Foreskin keratinocyte (primary cell): ENCODE measurements at places on chromosomes 11 and 22. TPM values are rescaled to one million over a fixed set of nuclear protein-coding genes. Genes with fewer than 3 reads are reported as not detected.

Gene ZNF215
- 6.8 and 7.5 TPM in 2 replicates for total RNA-seq

Gene HBE1
- total RNA-seq, result not detected in 2 replicates

Gene MMP8
- total RNA-seq, result not detected in 2 replicates

Gene SCN3B
- 0.04 TPM in 1 of 2 replicates, not detected in the other for total RNA-seq

DNA sequence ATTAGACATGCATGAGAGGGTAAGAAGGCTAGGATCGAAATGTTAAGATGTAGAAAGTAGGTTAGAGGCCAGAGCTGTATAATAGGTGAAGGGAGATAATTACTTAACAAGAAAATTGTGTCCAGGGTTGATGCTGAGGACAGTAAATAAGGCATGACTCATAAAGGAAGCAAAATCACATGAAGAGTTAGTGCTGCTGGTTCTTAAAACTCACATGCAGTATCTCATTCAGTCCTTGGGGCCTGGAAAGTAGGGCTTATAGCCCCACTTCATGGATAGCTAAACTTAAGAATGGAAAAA lies 130.2 kb downstream of the NCAM1 start:
- no peak for DNase-seq

- DNase-seq, result no peak
Measured at GRCh38 chr22:29886596-29886995, 3.6 kb downstream of the MTMR3 start.

GRCh38 chr11:22725079-22725478 lies 58.7 kb downstream of the GAS2 start:
- DNase-seq, result no peak

GRCh38 chr11:40130427-40130826 lies 1329.0 kb downstream of the LRRC4C start:
- no peak for DNase-seq

DNA sequence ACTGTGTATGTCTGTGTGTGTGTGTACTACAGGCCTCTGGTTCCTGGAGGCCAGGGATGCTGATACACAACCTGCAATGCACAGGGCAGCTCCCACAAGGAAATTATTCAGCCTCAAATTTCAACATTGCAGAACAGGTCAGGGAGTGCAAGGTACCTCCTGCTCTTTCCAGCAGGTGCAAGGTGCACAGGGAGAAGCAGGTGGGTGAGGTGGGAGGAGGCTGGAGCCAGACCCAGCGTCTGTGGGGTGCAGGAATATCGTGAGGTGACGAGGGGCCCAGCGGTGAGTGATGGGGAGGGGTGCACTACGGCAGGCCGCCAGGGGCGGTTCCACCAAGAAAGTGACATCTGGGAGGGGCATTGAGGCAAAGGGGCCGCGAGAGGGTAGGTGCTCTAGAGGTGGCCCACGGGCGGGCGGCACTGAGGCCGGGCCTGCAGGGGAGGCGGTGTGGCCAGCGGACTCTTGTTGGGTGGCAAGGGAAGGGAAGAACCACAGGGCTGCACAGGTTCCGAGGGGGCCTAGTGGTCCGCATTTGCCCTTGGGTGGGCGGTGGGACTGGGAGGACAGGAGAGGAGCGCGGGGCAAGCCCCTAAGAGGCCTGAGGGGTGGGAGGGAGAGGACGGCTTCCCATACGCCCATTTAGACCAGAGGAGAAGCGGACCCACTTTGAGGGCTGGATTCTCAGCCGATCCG lies 21.6 kb downstream of the DGCR6L start:
- no peak for DNase-seq

- no peak for DNase-seq
Measured at GRCh38 chr11:58958500-58958899, 19.2 kb downstream of the GLYATL1 start.

DNA sequence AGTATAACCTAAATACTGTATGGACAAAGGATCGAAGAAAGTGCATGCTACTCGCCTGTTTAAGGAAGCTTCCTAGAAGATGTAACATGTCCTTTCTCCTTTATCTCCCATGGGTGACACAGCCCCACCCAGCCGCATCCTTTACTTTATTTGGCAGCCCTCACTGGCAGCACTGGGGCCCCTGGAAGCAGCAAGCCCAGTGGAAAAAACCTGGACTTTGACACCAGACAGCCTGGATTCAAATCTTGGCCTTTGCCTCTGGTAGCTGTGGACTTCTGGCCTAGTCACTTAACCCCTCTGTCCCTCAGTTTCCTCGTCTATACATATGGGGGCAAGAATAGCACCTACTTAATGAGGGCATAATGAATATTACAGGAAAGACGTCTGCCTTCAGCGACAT lies 67.1 kb downstream of the MYEOV start:
- DNase-seq, result no peak

GRCh38 chr11:104105155-104105554 lies 58.8 kb downstream of the PDGFD start:
- no peak for DNase-seq

- DNase-seq, result no peak
Measured at GRCh38 chr22:19872779-19873137, 18.1 kb upstream of the GNB1L start.

GRCh38 chr22:31295831-31296657 lies 3.8 kb upstream of the PIK3IP1 start:
- peak; percentile 50 for DNase-seq

- DNase-seq, result no peak
Measured at GRCh38 chr11:113504586-113504985, 29.4 kb upstream of the DRD2 start.

GRCh38 chr11:20125927-20126326 lies 34.3 kb downstream of the DBX1 start:
- DNase-seq, result peak; percentile 74

- peak; percentile 89 for DNase-seq
Measured at GRCh38 chr11:70399681-70400112, 1.4 kb downstream of the CTTN start.
